GM13977 (cell line): ENCODE measurements at places on chromosomes 13 and 19.
A peak's percentile ranks its signal among the peaks of the same experiment; 100 is the strongest.

- no peak for DNase-seq
Measured at GRCh38 chr19:33465834-33466233, 55.8 kb downstream of the PEPD start.

- DNase-seq, result no peak
Measured at GRCh38 chr13:46342538-46342937, 44.5 kb downstream of the RUBCNL start.

DNA sequence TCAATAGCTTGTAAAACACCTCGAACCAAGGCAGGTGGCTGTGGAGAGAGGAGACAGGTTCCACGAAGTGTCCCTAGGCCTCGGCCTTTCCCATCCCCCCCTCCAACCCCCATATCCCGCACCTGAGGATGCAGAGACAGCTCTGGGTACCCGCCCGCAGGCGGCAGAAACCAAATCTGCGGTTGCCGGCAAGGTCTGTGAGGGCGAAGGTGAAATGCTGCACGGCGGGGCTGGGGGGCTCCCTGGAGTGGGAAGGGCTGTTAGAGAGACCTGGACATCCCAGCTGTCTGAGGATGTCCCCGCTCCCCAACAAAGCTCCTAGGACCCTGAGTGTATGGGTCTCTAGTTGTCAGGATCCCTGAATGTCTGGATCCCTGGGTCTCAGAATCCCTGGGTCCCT lies 2.8 kb downstream of the DENND1C start:
- DNase-seq, result no peak

DNA sequence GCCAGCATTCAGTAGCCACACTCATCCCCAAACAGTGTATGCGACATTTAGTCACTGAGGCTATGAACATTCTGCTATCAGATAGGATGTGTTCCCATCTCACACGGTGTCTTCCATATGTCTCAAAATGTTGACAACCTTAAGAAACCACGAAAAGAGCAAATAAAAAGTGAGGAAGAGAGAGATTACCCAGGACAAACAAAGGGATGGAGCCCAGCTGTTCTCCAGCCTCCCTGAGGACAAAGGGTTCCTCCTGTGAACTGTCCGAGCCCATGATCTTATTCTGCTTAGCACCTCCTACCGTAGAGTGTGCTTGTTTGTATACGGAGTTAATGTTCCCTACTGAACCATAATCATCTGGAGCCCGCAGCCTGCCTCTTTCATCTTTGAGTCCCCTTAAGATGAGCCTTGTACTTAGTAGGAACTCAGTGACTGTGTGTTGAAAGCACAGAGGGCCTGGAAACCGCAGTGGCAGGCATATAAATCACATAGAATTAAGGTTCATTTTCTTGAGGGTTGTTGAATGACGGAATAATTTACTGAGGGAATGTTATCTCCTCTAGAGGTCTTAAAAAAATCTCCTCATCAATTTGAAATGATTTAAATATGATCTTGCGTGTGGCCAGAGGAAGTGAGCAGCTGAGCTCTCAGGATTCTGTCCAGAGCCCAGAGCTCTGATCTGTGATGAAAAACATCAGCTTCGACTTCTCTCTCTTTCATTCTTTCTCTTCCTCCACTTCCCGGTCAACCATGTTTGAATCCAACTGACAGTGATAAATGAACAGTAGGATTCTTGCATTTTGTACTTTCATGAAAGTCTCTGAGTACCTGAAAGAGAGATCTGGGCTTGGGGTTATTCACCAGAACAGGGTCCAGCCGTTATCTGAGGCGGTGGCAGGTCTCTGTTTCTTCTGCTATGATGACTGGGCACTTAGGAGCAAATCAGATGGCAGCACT lies 200.5 kb downstream of the KLF5 start:
- no peak for DNase-seq

- DNase-seq, result peak; percentile 65
Measured at GRCh38 chr19:47124937-47125668, 5.5 kb upstream of the SAE1 start.
